Caki2 (cell line): ENCODE measurements at places on chromosomes 2 and 18.

DNA sequence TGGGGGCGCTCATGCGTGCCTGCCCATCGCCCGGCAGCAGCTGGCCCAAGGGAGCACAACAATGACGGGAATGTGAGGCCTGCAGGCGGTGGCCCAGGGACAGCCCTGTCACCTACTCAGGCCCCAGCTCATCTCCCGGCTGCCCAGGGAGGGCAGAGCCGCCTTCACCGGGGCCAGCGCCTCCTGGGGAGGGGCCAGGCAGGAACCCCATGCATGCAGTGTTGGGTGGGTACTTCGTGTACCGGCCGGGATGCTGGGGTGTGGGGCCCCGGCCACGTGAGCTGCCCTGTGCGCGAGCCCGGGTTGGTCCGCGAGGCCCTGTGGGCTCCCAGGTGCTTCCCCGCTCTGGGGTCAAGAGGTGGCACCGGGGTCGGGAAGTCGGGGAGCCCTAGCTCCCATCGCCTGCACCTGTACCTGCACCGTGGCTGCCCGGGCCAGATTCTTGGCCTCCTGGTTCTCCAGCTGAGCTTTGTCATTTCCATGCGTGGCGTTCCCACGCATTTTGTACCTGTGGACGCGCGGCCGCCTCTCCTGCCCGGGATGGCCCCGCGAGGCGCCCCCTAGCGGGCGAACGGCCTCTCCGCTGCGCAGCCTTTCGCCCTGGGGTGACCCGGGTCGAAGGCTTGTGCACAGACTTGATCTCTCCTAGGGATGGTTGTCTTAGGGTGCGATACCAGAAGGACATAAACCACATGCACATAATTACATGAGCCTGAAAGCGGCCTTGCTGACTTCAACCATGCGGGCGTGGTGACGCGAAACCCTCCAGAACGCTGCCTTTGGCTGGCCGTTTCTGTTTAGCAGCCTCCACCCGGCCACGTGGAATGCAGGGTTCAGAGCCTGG, 950 bp downstream of the KLHL30 start:
- no peak for DNase-seq

DNA sequence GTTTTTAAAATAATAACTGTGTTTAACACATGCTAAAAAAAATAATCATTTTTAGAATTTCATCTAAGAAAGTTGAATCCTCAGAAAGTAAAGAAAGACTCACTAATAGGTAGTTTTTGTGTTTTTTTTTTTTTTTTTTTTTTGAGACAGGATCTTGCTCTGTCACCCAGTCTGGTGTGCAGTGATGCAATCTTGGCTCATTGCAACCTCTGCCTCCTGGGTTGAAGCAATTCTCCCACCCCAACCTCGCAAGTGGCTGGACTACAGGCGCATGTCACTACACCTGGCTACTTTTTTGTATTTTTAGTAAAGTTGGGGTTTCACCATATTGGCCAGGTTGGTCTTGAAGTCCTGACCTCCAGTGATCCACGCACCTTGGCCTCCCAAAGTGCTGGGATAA, 7.1 kb downstream of the CKAP2L start:
- no peak for DNase-seq

- DNase-seq: no peak
Measured at GRCh38 chr18:76195601-76196000, 299.4 kb downstream of the ZNF516 start.

DNA sequence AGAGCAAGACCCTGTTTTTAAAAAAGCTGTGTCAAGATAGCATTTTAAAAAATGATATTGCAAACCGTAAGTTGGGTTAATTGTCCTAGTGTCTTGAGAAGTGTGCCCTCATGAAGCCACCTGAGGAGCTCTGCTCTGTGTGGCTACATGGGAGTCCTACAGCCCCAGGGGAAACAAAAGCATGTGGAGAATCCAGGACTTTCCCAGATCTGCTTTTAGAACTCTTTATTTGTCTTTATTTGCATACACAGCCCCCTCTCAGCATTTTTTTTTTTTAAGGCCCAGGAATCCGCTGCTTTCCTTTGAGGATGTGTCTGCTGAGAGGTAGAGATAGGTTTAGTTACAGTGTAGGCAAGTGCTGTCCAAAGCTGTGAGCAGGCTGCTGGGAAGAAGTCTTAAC, 219.2 kb downstream of the FHOD3 start:
- no peak for DNase-seq

DNA sequence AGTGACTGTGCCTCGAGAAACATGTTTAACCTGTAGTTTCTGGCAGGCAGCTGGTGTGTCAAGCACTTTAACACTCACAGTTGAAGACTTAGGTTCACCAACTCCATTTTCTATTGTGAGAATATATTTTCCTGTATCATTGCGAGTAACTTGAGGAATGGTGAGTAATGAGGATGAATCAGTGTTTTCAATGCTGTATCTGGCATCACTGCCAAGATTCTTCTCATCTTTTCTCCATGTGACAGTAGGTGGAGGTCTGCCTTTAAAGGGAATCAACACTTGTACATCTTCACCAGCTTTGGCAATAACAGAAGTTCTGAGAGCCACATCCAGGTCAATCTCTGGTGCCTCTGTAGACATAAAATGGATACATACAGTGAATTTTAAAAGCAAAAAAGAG, 72.8 kb downstream of the PLEKHA3 start:
- DNase-seq: peak; percentile 46

DNA sequence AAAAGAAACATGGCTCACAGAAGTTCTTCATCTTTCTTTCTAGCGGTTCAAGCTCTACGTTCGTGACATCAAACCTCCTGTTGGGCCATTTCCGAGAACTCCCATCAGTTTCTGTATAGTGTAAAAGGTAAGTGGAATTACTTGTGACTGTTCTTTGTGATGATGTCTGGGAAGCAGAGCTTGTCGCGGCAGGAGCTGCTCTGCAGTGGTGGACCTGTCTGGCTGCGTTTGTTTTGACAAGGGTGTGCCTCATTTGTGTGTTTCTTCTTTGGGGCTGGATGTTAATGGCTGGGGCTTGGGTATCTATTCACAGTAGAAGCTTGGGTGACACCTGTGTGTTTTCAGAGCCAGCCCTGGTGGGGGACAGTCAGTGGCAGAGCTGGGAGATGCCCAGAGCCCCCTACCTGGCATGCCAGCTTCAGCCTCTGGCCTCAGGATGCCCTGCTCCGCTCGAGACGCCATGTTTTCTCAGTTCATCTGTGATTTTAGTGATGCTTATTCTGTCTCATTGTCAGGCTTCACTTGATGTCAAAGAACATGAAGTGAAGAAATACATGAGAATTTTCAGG, 59.6 kb downstream of the LDLRAD4 start:
- no peak for DNase-seq

DNA sequence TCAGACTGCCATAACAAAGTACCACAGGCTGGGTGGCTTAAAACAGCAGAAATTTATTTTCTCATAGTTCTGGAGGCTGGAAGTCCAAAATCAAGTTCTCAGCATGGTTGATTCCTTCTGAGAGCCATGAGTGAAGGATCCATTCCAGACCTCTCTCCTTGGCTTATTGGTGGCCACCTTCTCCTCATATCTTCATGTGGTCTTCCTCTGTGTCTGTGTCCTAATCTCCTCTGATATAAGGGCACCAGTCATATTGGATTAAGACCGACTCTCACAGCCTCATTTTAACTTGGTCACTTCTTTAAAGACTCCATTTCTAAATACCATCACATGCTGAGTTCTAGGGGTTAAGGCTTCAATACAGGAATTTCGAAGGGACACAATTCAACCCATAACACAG, 65.1 kb downstream of the CFAP221 start:
- no peak for DNase-seq
